NCI-H526 treated with DMSO at 0.1 percent for 48 hours (cell line): ENCODE measurements at places on chromosomes 7 and 10.

GRCh38 chr7:148676291-148676690 lies 22.4 kb upstream of the CUL1 start:
- no peak for DNase-seq

DNA sequence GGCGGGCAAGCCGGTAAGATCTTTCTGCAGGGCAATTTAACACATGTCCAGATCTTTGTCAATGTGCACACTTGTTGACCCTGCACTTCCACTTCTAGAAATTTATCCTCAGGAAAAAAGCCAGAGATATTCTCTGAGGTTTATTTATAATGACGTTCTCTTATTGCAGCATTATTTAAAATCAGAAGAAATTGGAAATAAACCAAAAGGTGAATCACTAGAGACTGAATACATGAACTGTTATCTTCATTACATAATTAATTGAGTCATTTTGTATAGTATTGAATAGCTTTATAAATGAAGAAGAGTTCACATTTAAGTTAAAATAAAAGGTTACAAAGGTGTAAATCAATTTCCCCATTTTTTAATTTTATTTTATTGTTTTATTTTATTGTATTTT lies 16.3 kb upstream of the SAR1A start:
- DNase-seq: no peak

DNA sequence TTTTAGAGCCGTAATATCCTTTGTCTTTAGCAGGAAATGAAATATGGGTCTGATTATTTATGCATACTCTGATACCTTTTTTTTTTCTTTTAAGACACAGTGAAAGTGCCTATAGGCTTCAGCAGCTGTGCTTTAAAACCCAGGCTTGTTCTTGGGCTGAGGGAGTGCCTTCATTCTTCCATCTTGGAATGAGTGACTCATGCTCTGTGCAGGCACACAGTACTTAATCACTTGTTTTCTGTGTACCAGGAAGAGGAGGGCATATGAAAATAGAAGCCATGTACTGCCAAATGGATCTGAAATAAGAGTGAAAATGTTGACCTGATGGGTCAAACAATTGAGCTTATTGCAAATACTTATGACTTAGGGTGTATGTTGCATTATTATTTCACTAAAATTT lies 12.0 kb downstream of the INPP5F start:
- DNase-seq: no peak

DNA sequence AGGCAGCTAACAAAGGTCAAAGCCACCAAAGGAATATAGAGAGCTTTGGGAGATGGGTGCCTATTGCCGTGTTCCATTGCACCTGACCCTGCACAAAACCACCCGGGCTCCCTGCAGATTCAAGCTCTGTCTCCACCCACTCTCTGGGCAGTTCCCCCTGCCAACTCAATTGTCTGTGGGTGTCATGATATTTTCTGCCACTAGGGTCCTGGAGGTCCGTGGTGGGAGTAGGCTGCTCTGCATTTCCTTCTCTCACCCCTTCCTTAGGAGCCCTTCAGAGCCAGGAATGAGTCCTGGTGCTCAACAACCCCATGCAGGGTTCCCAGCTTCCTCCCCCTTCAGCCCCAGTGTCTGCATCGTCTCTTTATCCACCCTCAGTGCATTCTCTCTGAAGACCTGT lies 34.1 kb downstream of the PNLIPRP2 start:
- DNase-seq: no peak

DNA sequence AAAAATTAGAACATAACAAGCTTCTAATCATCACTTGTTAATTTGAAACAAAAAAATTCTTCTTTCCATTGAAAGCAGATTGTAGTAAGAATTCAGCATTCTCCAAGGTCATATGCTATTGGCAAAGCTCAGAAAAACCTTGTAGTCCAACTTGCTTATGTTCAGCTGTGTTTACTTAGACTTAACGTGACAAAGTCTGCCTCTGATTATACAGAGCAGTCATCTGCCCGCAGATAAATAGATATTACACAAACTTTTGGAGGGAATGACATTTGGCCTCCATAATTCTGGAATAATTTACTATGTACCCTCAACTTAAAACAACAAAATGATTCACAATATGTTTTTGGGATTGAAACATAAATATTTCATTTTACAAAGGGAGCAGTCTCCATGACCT lies 45.8 kb downstream of the MKX start:
- DNase-seq: no peak

DNA sequence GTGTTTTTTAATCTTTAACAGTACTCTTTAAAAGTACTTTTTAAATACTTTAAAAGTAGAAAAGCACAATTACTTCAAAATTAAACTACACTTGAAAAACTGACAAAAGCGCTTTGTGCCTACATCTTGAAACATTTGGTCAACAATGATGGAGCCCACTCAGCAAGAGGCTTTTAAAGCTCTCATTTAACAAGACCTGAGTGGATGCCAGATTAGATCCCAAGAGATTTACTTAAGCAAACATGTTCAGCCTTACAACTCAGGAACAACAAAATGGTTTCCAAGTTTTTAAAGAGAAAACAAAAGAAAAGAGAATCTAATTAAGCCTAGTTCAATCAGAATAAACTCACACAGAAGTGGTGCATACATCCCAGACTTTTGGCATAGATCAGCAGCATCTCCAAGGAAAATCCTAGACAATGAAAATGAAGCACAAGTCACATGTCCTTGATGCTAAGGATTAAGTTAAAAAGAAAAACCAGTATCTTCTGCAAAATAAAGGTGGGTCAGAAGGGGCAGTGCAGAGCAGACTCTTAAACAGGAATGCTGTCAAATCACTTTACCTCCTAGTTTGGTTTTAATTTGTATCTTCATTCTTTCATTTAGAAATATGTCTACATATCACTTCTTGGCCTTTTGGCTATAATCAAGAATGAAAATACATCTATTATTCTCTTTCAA lies 26.2 kb downstream of the HIBADH start:
- DNase-seq: no peak

GRCh38 chr7:512146-512510 lies 7.5 kb downstream of the PDGFA start:
- no peak for DNase-seq

GRCh38 chr7:115116773-115117715 lies 195.2 kb downstream of the MDFIC start:
- DNase-seq: no peak

DNA sequence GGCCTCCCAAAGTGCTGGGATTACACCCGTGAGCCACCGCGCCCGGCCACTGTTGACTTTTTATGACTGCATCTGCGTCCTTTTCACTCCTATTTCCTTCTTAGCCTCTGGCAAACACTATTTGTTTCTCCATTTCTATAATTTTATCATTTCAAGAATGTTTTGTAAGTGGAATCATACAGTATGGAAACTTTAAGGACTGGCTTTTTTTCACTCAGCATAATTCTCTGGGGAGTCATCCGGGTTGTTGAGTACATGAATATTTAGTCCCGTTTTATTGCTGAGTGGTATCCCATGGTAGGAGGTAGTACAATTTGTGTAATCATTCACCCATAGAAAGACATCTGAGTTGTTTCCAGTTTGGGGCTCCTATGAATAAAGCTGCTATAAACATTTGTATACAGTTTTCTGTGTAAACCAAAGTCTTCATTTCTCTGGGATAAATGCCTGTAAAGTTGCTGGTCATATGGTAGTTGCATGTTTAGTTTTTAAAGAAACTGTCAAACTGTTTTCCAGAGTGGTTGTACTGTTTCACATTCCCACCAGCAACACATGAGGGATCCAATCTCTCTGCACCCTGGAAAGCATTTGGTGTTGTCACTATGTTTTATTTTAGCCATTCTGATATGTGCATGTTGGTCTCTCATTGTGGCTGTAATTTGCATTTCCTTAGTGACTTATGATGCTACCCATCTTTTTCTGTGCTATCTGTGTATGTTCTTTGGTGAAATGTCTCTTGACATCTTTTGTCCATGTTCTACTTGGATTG lies 139.6 kb upstream of the EEPD1 start:
- DNase-seq: no peak

DNA sequence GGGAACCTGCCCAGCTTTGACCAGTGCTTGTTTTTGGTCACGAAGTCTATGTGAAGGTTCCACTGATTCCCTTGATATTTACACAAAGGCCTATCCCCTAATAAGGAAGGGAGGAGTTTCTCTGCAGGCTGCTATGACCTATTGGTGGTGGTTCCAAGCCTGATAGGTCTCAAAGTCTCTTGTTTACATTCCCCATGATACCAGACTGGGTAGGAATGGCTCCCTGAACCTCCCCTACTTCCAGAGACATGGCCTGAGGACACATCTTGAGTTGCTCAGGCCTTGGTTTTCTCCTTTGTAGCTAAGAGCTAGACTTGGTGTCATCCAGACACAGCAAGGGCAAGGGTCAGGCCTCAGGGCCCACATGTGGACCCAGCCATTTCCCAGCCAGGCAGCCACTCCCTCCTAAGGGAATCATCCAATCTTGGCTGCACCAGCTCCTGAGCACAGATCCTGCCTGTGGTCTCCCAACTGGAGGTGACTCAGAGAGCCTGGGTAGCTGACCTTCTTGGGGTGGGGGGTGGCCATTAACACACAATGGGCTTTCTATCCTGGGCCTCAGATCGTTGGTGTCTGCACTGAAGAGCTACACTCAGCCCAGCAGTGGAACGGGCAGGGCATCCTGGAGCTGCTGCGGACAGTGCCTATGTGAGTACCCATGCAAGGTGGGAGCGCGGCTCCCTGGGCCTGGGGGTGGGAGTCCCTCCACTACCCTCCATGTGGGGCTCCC lies 51.0 kb upstream of the TRIM8 start:
- DNase-seq: no peak

- DNase-seq: no peak
These were observed 193.8 kb upstream of the WDR11 start for GRCh38 chr10:120657371-120657770.

GRCh38 chr7:130741331-130741995 lies 7.5 kb upstream of the KLF14 start:
- no peak for DNase-seq

DNA sequence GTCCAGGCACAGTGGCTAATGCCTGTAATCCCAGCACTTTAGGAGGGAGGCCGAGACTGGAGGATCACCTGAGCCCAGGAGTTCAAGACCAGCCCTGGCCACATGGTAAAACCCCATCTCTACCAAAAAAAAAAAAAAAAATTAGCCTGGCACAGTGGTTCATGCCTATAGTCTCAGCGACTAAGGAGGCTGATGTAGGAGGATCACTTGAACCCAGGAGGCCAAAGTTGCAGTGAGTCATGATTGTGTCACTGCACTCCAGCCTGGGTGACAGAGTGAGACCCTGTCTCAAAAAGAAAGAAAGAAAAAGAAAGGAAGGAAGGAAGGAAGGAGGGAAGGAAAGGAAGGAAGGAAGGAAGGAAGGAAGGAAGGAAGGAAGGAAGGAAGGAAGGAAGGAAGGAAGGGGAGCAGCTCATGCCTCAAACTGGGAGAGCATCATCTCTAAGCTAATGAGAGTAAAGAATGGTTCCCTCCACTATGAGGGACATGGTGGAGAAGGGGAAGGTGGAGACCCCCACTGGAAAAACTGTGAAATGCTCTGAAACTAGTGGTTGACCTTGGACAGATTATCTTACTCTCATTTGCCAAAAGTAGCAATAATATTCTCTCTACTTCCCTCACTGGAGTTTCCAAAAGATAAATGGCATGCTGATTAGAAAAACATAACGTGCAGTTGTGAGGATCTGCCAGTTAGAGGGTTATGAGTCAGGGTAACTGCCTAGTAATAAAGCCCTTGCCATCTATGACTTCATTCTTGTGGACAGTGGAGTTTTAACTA lies 16.8 kb downstream of the GIMAP5 start:
- DNase-seq: no peak

- no peak for DNase-seq
These were observed 13.7 kb downstream of the INPP5A start for GRCh38 chr10:132551093-132551807.

DNA sequence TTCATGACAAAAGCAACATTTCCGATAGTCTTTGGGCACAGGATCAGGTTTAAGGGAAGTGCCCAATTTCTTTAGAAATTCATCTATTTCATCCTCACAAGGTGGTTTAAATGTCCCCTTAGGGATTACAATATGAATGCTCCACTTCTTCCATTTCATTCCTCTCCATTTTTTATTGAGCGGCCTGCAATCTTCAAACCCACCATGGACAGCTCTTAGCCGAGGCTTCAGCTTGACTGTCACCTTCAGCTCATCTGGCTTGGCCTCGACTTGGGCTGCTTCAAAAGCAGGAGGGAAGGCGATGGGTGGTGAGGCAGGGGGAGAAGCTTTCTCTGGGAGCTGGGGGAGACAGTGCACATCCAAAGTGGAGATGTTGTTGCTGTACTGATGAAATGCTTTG lies 123.2 kb downstream of the GALNT11 start:
- no peak for DNase-seq

DNA sequence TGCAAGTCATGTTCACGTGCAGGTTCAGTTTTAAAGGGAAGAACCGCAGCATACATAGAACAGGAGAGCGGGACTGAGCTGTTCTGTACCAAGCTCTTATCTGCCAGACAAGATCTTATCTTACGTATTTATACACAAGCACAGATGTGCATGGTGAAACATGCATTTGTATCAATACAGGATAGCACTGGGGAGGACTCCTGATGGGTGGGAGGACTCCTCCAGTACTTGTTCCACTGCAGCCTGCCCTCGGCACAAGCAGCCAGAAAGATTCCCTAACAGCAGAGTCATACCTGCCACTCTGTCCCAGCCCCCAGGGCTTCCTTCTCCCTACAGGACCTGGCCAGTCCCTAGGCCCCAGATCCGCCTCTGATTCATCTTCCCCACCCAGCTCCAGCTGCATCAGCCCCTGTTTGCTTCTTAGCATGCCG lies 13.2 kb upstream of the PRKCQ start:
- DNase-seq: no peak

GRCh38 chr7:142784716-142785115 lies 13.9 kb downstream of the PRSS2 start:
- DNase-seq: no peak

GRCh38 chr7:108308276-108308675 lies 148.0 kb downstream of the NRCAM start:
- DNase-seq: no peak

- DNase-seq: no peak
These were observed 90.5 kb upstream of the SVIL start for GRCh38 chr10:29725133-29725720.
